ENCODE measurements at places on chromosomes 13 and 19.

DNA sequence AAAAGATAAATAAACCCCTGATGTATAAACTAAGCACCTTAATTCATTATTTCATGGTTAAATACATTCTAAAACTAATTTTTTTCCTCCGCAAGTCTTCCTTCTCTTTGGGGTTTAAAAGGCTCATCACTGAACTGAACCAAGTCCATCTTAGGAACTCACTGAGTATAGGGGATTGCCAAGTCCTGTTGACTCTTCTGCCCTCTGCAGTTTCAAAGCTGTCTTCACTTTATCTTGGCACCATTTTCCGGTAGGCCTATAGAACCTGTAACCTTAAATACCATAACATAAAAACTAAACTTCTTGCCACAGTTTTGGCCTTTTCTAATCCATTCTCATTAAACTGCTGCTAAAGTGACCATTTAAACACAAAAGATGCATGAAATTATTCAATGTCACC lies 66.5 kb upstream of the USPL1 start:
- DNase-seq: no peak

GRCh38 chr13:100089465-100090032 lies 656 bp downstream of the PCCA start:
- DNase-seq: no peak

DNA sequence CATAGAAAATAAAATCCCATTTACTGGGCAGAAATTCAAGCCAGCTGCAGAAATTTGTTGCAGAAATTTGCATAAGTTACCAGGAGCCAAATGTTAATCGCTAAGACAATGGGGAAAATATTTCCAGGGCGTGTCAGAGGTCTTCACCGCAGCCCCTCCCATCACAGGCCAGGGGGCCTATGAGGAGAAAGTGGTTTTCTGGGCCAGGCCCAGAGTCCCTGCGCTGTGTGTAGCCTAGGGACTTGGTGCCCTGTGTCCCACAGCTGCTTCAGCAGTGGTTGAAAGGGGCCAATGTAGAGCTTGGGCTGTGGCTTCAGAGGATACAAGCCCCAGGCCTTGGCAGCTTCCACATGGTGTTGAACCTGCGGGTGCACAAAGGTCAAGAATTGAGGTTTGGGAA lies 278.9 kb upstream of the PCDH9 start:
- no peak for DNase-seq

DNA sequence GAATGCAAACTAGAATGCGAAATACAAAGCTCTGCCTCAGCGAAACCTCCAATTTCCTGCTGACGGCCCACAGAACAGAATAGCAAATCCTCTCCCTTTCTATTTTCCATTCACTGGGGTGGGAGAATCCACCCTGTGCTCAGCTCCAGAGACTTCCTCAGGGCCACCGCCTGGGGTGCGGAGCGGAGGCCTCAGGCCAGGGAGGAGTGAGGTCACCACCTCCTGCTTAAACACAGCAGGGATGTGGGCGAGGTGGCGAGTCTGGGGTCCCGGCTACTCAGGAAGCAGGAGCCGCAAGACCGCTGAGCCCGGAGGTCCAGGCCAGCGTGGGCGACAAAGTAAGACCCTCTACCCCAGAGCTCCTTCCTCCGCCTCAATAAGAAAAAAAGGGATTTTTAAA lies 666 bp upstream of the ZNF320 start:
- DNase-seq: no peak

- DNase-seq: no peak
These were observed 305.3 kb downstream of the IRS2 start for GRCh38 chr13:109481040-109481439.

DNA sequence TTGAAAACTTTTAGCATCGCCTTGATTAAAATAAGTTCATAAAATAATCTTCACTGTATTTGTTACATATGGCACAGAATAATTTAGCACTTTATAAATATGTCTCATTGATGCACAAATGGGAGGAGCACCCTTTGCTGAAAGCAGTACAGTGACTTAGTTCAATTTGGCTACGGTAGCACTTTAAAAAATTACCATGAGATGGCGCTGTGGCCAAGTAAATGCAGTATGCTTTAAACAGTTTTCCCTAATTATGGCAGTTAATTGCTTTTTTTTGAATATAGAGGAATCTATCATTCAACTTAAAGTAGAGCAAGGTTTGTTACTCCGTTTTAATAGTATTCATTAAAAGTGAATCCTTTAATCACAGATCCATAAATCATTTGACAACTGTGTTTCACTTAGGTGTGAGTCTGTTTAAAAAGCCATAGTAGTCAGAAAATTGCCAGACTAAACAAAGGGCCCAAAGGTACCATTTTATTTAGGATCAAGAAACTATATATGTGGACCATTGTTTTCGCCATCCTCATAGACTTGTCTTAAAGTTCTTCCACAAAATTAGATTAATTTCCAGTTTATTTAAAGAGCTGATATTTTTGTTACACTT lies 34.7 kb upstream of the ESD start:
- DNase-seq: no peak

DNA sequence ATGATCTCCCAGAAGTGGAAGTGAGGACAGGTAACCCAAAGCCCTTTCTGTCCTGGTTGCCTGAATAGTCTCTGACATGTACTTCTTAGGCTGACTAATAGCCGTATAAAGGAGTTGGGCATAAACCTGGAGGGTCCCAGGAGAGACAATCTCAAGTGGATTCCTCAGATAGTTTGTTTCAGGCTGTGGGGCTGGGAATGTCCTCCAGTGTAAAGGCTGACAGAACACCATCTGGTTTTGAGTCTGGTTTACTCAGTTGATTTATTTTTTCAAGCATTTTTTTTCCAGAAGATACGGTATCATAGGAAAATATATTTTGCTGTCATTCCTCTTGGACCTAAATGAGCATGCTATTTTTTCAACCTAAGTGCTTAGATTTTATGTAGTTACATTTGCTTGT lies 15.2 kb downstream of the HTR2A start:
- DNase-seq: no peak

- DNase-seq: no peak
These were observed 192.3 kb downstream of the TEX29 start for GRCh38 chr13:111512707-111513106.

DNA sequence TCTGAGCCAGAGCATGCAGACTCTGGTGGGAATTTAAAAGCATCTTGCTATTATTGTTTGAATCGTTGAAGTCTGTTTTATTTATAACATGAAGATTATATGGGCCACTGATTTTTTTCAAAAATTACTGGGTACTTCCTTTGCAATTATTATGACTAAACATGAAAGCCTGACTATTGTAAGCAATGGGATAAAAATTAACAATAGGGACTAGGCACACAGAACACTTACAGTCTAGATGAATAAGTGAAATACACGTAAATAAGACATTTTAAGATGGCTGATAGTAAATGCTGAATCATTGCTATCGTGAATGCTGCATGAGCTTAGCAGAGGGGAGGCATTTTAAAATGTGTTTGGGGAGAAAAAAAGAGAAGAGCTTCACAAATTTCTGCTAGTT lies 81.0 kb upstream of the MAB21L1 start:
- no peak for DNase-seq

DNA sequence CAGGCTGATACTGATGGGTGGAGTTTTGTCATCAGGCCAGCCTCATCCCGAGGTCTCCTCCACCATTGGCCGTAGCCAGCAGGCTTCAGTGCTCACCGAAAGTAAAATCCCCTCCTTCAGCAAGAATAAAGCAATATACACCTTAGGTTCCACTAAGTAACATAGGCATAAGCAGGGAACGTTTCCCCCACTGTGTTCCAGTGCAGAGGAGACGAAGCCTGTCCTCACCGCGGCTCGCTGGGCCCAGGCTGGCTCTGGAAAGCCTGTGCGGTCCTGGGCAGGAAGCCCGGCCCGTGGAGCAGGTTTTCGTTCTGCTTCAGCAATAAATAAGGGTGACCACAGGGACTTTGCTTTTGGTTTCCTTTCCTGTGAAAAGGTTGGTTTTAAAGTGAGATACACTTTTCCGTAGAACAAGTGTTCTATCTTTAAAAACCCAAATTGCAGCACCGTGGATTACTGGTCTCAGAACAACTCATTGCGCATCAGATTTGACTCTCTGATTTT lies 16.3 kb upstream of the TEX29 start:
- DNase-seq: no peak

DNA sequence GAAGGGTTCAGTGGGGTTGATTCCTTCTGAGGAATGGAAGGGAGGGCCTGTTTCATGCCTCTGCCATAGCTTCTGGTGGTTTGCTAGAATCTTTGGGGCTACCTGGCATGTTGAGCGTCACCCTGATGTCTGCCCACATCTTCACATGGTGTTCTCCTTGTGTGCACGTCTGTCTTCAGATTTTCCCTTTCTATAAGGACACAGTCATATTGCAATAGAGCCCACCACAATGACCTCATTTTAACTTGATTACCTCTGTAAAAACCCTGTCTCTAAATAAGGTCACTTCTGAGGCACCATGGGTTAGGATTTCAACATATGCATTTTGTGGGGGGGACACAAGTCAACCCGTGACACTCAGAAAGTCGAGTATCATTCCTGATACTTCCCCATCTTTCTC lies 257.9 kb downstream of the COG6 start:
- DNase-seq: no peak

DNA sequence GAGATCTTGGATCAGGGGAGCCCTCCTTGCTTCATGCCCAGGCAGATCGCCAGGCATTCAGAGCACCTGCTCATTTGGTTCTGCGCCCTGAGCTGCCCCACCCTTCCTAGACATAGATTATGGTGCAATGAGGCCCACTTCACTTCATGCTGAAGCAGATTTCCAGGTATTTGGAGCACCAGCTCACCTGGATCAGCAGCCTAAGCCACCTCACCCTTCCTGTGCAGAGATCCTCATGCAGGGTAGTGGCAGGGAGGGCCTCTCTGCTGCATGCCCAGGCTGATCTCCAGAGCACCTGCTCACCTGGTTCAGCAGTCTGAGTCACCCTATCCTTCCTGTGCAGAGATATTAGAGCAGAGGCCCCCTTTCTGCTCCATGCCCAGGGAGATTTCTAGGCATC lies 1966.1 kb downstream of the PCDH9 start:
- no peak for DNase-seq

DNA sequence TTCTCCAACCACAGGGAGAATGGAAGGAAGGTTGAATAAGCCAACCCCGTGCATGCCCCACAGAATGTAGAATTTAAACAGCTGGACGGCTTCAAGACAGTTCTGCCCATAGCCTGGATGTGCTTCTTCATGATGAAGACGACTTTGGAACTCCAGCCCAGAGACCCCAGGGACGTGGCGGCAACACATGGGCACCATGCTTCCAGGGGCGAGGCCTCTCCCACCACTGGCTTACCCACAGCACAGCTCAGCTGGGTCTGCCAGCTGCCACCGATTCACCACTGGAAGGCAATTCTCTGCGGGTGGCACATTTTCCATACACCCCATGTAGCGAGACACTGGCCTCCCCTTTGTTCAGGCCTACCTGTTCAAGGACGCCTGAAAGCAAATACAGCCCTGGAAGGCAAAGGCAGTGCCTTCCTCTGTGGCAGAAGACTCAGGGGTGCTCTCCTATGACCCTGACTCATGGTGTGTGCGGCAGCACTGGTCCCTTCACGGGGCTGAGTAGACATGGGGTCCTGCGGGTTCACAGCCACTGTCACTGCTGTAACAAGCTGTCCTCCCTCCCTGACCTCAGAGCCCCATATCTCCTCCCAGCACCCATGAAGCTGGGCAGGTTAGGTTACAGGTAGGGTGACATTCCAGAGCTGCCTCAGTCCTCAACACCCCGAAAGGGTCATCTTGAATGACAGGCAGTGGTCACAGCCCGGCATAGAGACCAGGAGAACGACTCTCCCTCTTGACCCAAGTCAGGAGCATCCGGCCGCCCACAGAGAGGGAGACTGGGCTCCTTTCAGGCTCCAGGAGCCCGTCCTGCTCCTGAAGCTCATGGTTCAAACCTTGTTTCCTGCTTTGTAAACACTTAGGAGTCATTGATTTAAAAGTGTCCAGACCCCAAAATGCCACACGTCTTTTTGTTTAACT lies 72.7 kb downstream of the SPACA7 start:
- no peak for DNase-seq

DNA sequence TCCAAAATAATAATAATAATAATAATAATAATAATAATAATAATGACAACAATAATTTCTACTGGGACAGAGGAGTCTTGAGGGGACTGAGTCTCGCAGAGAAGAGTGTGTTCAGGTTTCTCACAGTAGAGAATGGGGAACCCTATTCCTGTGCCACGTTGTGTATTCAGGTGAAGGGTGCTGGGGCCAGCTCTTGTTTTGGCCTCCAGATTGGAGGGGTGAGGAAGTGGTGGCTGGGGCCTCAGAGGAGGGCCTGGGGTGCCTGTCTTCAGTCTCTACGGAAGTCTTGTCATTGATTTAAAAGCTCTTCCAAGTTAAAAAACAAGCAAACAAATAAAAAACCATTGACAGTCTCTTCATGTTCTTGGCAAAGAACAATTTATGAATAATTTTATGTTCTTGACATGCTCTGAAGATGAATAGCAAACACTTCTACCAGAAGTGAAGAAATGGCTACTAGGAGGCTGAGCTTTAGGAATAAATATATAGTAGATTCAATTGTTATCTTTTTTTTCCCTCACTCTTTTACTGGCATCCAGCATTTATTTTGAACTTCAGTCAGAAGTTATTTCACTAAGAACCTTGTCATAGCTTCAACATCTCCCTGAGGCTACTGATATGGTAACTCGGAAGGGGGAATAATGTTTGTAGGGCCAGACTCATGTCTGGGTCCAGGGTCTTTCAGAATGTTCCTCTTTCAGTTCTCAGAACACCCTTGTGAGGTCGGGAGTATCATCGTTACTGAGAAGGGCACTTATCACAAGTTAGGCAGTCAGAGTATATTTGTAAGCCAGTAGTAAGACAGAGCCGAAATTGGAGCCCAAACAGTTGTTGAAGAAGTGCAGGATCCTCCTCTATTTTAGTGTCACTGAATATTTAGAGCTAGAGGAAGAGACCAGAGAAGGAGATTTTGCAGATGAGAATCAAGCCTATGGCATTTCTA lies 13.1 kb downstream of the LRCH1 start:
- no peak for DNase-seq

- DNase-seq: no peak
These were observed 769 bp upstream of the TMEM272 start for GRCh38 chr13:51845574-51846318.

DNA sequence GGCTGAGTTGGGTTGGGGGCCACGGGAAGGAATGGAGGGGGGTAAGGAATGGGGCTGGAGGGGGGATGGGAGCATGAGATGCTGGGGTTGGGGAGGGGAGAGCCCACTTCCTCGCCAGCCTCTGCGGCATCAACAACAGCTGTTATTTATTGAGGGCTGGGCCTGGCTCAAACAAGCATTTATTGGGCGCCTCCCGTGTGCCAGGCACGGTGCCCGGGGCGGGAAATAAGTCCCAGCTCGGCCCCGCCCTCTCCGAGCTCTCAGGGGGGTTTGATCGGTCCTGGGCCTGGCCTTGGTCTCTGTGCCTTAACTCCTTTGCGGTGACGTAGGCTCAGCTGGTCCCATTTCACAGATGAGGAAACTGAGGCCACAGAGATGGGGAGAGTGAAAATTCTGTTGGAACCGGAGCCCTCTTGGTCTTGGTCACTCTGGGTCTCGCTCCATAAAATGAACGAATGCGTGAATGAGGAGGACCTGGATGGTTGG lies 919 bp upstream of the ADAMTS10 start:
- DNase-seq: no peak

- no peak for DNase-seq
These were observed 109.7 kb downstream of the NUFIP1 start for GRCh38 chr13:44879452-44880058.

GRCh38 chr13:41267106-41267505 lies 3.7 kb upstream of the MTRF1 start:
- DNase-seq: no peak

Measured in stimulated activated CD4-positive, alpha-beta T cell treated with anti-CD3 and anti-CD28 coated beads, TNF-alpha, amount 100 ng/mL, for 4 hours (primary cell).